ENCODE measurements at places on chromosomes 12 and 14. TPM values are rescaled to one million over a fixed set of nuclear protein-coding genes. Genes with fewer than 3 reads are reported as not detected.

- DNase-seq = no peak
Measured at GRCh38 chr12:19844224-19844623, 404.9 kb downstream of the AEBP2 start.

DNA sequence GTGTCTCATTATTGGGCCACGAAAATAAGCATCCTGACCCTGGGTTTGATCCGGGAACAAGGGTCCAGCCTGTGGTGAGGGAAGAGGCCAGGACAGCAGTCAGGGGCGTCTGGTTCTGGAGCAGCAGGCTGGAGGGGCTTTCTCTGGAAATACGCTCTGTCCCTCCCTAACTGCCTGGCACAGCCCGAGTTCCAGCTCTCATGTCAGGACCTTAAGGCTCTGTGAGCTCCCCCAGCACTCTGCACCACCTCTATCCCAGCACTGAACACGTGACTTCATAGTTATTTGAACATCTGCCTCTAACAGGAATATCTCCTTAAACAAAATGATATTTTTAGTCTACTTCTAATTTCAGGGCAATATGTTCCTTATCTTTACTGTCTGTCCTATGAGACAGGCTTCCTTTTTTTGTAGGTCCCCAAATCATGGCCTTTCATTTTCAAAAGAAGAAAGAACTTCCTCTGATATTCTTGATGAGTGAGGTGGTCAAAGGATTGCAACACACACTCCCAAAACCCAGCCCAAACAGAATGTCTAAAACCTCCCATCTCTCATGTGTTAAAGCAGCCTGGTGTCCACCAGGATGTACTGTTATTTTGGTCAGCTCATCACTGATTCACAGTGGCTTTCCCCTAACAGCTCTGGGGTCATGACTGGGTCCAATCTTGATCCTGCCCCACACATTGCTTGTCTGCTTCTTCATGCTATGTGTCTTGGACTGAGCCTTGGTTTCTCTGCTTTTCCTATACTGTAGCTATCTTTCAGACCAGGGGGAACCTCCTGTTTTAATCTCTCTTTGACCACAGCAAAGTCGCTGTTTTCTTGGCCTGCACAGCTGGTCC lies 9.7 kb downstream of the AQP6 start:
- no peak for DNase-seq

DNA sequence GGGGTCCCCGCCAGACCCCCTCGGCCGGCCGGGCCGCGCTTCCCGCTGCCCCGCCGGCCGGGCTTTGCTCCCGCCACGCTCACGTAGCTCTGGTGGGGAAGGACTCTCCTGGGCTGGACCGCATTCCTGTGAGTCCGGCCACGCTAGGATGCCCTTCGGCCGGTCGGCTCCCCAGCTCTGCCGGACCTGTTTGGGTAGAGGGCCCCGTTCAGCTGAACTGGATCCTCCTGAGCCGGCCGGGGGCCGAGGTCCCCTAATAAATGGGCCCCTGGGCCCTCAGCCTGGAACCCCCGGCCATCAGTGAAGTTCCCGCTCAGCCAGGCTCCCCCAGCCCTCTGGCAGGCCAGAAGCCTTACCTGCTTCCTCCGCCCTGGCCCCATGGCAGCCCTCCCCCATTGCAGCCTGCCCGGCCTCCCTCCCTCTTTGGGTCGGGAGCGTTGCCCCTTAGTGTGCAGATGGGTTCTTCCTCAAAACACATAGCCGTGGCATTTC lies 593 bp downstream of the UNC119B start:
- no peak for DNase-seq

DNA sequence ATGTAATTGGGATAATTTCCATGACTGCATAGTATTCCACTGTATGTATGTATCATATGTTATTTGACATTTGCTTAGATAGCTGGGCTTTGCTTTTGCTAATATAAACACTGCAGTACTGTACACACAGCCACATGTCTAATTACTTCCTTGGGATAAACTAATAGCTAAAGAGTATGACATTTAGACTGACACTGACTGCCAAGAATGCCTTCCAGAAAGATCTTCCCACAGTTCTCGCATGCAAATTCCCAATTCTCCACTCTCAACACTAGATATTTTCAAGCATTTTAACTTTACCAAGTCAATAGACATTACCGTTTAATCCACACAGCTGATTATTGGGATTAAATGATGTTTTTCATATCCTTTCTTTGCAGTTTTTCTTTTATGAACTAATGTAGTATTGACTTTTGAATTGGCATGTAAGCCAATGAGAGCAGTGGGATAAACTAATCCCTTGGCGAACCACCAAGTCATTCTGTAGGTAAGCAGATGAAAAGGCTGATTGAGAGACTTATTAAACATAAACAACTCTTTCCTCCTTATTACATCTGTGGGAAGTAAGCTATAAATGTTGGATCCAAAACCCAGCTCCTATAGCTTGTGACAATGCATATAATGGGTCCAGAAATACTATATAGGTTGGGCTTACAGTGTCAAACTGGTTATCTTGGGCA lies 55.5 kb downstream of the STON2 start:
- DNase-seq = no peak

- DNase-seq = no peak
Measured at GRCh38 chr12:53645165-53645564, 19.0 kb upstream of the ATF7 start.

DNA sequence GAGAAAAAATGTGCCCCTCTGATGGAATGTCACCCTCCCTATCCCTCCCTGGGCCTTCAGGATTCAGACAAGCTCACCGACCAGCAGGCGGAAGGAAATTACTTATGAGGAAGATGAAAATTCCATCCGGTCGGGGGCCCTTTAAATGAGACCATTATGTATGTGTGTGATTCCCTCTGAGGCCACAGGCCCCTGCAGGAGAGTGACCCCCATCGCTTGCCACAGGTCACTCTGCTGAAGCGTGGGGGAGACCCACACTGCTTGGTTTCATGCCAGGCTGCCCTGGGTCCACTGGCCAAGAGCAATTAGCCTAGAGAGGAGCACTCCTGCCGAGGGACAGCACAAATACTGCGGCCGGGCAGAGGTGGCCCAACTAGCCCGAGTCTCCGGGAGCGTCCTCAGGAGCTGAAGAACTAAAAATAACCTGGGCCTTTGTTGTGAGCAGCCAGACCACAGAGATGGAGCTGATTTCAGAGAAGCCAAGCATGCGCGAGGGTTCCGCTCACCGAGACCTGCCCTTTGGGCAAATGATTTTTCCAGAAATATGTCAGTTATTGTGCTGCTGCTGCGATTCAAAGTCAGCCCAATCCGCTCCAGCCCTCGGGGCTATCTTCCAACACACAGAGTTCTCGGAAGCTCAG lies 276.4 kb downstream of the DPF3 start:
- no peak for DNase-seq

The TMEM179 gene
- total RNA-seq = 19.4 TPM

GRCh38 chr14:101476916-101477553 lies 84.3 kb upstream of the DIO3 start:
- DNase-seq = no peak

DNA sequence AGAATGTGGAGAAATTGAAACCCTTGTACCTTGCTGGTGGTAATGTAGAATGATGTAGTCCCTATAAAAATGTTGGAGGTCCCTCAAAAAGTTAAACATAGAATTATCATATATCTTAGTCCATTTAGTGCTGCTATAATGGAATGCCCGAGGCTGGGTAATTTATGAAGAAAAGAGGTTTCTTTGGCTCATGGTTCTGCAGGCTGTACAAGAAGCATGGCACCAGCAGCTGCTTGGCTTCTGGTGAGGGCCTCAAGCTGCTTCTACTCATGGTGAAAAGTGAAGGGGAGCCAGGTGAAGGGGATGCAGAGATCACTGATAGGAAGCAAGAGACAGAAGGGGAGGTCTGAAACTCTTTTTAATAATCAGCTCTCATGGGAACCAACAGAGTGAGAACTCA lies 233.9 kb downstream of the ADGRD1 start:
- DNase-seq = no peak
